ENCODE measurements at places on chromosomes 16 and 17.

DNA sequence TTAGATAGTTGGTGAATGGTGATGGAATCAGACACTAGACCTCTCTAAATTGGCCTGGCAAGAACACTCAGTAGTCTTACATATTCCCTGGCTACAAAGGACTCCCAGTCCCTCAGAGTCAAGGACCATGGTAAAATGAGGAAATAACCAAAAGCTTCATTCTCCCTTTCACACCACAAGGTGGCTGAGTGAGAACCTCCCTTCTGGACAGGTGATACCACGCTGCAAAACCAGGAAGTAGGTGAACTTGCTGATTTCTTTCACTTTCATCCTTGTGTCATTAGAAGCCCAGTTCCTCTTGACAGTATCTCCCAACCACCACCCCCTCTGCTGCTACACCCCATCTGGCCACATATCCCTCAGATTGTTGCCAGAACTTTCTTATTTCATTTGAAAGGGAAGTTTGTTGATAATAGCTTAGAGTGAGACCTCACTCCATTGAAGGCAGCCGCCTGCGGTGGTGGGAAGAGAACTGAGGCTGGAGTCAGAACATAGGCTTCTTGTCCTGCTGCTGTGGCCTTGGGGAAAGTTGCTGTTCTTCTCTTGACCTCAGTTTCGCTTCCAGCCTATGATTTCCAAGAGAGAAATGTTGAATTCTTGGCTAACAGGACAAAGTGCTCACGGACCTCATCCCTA, 290.6 kb upstream of the CCL2 start:
- DNase-seq: peak; percentile 28

GRCh38 chr16:6362321-6362720, 970.3 kb upstream of the RBFOX1 start:
- DNase-seq: no peak

DNA sequence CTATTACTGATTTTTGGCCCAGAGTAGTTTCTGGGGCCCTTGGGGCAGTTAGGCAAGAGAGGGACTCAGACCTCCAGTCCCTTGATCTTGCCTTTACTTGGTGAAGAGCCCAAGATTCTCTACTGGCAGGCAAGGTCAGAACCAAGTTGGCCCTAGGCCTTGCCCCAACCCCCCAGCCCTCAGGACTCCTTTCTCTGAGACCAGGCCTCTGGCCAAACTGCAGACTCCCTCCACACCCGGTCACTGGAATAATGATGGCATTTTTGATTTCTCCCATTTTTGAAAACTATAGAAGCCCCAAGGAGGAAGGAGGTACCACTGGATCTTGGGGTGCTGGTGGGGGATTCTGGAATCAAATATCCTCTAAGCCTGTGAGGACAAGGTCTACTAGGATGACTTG, 18.0 kb upstream of the HOXB9 start:
- no peak for DNase-seq

GRCh38 chr16:68480084-68480995, 32.0 kb upstream of the SMPD3 start:
- no peak for DNase-seq

DNA sequence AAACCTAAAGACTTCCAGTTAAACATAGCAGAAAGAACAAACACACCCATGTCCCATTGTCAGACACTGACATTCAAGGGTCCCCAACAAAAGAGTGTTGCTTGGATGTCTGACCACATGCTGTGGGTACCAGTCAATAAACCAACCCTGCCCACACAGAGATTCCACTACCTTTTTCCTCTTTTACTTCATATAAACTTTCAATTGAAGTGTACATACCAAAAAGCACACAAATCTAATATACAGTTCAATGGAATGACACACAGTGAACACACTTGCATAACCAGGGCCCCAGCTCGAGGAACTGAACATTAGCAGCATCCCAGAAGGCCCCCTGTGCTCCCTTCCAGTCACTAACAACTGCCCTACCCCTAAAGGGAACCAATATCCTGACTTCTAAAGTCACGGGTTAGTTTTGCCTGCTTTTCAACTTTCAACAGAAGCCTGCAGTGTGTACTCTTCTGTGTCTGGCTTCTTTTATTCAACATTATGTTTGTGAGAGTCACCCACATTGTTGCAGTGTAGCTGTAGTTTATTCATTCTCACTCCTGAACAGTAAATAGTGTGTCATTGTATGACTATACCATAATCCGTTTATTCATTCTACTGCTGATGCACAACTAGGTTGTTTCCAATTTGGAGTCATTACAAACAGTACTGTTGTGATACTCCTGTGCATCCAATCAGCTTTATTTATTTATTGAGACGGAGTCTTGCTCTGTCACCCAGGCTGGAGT, 18.0 kb downstream of the CFDP1 start:
- DNase-seq: no peak

DNA sequence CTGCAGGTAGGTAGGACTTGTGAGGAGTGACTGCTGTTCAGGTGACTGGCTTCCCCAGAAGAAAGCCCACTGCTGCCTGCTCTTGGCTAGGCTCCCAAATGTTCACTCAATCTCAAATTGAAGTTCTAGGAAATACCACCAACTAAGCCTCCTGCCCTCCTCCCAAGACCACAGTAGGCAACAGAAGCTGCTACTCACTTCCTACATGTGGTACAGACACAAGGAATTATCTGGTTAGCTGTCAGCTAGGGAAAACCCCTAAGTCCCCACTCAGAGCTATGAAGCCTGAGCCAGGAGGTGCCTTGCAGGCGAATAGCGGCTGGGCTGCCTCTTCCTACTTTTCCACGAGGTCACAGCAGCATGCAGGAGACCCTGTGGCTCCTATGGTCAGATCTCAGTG, 4.9 kb downstream of the FBXO39 start:
- no peak for DNase-seq

- DNase-seq: no peak
Measured at GRCh38 chr16:78098087-78098486, 1.4 kb upstream of the WWOX start.

DNA sequence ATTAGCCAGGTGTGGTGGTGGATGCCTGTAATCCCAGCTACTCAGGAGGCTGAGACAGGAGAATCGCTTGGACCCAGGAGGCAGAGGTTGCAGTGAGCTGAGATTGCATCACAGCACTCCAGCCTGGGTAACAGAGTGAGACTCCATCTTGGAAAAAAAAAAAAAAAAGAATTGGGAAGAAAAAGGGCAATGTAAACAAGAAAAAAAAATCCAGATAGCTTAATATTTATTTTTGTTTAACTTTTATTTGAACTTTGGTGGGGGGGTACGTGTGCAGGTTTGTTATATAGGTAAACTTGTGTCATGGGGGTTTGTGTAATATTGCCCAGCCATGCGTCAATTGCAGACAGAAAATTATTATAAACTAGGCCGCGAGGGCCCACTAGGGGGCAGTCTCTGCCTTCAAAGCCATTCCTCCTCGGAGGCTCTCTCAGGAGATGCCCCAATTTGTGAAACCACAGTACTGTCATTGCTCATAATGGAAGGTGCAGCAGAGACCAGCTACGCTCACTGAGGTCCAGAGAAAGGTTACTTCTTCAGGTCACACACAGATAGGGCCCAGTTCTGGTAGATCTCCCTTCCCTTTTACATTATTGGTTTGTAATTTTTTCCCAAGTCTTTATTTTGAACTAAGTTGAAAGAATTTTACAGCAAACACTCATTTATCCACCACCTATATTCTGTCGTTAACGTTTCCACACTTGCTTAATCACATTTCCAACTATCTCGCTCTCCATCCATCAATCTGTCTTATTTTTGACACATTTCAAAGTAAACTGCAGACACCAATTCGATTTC, 206.2 kb downstream of the PRKCB start:
- peak; percentile 77 for DNase-seq

DNA sequence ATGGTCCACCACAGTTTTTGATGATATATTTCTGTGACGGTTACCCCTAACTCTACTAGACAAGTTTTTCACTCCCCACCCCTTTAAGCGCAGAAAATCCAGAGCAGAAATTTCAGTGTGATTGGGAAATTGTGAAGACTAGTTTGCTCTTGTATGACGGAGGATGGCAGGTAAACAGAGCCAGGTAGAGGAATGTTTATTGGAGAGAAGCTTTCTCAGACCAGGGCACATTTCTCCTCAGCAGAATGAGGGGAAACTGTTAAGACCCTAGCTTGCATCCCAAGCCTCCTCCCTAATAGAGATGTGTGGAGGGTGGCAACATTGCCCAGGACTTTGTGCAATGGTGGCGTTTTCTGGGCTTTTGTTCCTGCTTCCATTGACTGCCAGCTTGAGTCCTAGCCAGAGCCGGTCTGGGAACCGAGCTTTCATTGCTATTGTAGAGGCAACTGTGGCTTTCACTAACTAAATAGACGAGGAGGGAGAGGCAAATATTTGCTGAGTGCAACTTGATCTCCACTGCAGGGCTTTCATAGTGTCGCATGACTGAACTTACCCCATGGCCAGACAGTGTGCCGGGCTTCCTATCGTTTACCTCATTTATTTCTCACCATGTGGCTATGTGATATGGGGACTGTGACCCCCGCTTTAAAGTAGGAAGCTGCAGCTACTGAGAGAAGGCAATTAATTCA, 159.6 kb upstream of the MPHOSPH6 start:
- DNase-seq: peak; percentile 58
